ENCODE measurements at places on chromosomes 12 and 14.

DNA sequence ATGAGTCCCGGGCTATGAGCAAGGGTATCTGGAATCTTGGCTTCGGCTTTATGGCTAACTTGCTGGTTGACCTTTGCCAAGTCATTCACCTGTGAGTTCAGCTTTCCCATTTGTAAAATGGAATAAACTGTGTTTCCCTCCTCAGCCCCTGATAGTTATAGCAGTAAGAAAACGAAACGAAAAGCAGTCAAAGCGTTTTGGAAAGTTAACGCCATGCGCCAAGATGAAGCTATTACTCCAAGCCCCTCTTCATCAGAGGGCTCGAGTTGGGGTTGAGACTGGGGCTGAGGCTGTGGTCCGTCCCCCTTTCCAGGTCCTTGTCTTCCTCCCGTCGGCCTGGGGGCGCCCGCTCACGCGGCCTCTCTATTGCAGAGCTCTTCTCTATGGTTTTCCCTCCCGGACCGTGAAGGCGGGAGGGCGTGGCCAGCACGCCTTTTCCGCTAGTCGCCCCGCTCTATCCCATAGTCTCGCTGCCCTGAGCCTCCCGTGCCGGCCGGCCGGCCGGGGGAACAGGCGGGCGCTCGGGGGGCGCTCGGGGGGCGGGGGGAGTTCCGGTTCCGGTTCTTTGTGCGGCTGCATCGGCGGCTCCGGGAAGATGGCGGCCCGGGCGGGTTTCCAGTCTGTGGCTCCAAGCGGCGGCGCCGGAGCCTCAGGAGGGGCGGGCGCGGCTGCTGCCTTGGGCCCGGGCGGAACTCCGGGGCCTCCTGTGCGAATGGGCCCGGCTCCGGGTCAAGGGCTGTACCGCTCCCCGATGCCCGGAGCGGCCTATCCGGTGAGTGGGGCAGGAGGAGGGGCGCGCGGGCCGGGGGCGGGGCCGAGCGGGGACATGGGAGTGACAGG is at the start of gene SMARCD1:
Gene SMARCD1, plus strand, starts transcription at position 568 of the 840 bp plus-strand sequence. Its CDS starts 28 bp downstream, at position 596.
- DNase-seq, result peak; percentile 98

- no peak for DNase-seq
Measured at GRCh38 chr12:108750526-108750925, 19.2 kb upstream of the CORO1C start.

DNA sequence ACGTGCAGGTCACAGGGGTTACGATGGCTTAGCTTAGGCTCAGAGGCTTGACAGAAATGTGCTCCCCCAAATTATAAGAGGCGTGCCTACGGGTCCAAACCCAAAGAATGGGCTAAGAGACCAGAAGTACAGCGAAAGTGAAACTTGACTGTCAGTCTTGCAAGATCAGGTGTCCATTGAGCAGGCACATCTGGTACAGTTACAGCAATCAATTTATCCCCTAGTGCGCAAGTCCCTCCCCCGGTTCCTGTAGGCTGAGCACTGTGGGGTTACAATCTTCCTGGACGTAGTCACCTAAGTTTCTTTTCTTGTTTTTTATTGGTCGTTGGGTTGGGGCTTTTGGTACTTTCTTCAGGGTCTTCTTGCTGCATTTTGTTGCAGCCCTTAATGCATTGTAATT is 134.2 kb downstream of the UNC79 start:
- DNase-seq, result no peak

GRCh38 chr12:127133675-127134335 is 1133.2 kb upstream of the TMEM132C start:
- DNase-seq, result no peak

GRCh38 chr12:4227046-4227445 is 46.5 kb upstream of the CCND2 start:
- no peak for DNase-seq

GRCh38 chr14:68076451-68076850 is 256.9 kb downstream of the RAD51B start:
- peak; percentile 28 for DNase-seq

DNA sequence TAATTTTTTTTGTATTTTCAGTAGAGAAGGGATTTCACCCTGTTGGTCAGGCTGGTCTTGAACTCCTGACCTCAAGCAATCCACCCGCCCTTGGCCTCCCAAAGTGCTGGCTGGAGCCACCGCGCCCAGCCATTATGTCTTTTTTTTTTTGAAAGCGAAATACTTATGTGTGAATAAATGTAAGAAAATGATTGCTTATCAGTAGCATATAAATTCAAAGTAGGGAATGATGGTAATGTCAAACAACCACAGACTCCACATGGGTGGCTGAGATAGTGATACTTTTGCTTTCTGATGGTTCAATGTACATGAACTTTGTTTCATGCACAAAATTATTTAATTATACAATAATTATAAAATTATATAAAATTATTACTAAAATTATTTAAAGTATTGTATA is 75.8 kb downstream of the PAPLN start:
- DNase-seq, result no peak

DNA sequence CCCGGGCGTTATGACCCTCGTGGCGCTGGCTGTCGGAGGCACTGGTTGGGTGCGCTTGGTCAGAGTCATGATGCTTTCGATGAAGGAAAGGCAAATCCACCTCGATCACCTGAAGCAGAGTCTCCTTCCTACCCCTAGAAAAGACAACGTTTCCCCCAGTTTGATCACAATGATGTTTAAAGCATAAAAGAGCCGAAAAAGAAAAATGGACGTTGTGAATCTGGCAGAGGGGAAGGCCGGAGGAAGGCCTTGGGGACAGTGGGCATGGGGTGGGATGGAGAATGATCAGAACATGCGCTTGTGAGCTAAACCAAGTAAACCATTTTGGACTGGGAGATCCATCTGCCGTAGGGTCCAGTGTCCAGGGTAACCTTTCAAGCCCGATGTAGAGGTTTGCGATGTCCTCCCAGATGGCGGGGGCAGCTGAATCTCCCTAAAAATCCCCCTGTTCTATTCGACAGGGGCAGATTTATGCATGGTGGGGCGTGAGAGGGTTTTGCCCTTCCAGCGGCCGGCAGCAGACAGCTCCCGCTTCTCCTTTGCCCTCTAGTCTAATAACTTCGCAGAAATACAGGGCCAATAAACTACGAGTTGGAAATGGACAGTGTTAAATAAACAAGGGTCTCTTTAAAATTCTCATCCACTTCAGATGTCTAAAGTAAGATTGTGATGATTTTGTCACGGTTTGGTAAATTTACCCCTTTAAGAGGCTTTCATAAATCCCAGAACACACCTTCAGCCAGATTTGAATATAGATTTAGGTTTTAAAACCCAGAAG is 2.3 kb upstream of the OTX2 start:
- no peak for DNase-seq

DNA sequence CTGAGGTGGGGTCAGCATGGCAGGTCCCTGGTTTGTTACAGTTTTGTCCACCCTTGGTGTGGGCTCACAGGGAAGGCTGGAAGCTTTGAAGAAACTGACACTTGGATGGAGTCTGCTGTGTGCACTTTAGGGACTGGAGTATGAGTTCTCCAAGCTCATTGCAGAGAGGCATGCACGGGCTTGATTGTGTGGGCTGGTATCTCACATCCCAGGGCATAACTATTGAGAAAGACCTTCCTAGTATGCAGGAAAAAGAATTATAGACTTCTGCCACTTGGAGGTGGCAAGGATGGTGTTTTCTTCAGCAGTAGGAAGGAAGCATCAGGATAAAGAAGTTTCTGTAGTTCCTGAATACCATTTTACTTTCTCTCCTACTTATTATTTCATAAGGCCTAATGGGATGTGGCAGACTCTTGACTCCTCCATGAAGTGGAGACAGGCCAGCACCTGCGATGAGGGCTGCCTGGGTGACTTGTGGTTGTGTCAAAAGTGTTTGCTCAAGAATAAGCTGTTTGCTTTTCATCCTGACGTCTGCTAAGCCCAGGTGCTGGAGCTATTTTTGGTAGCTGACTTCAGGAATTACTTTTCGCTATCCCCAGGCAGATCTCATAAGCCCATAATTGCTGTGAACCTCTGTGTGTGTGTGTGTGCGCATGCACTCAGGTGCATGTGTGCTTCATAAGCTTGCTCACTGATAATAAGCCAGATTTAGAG is 125.8 kb downstream of the KTN1 start:
- DNase-seq, result no peak

All from astrocyte of the hippocampus (primary cell).